ENCODE measurements at places on chromosomes 13 and 19.

DNA sequence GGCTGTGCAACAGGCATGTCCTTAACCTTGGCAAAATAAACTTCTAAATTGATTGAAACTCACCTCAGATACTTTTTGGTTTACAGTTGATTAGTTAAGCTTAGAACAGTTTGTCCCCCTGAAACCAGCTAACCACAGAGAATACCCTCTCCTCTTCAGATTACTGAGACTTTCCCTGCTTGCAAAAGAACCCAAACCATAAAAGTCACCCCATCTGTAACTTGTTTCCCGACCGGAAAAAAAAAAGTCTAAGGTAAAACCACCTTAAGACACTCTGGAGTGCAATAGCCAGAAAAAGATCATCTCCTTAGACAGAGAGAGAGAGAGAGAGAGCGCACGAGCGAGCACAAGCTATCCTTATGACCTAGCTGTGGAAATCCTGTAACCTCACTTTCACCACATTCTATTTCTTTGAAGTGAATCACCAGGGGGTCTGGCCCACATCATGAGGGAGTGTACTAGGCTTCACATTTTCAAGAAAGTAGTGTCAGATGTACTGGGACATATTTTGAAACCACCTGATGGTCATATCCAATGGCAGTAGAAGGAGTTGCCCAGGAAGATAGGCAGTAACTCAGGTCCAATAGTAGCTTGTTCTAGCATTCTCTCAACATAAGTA lies 11.1 kb upstream of the GTF2F2 start:
- no peak for DNase-seq

DNA sequence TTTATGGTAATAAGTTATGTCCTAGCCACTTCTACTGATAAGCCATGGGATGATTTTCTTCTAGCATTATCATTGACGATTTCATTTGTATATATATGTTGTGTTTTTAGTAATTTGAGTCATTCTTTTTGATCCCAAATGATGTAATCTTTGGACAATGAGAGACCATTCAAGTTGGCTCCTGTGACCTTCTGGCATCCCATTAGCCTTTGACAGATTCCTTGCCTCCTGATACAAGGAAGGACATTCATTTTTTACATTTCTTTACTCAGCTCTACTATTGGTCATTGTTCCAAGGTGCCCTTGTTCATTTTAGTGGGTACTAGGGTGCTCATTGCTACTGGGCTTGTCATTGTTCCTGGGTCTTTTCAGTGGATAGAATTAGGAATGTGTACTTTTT lies 35.3 kb upstream of the MYCBP2 start:
- DNase-seq: no peak

GRCh38 chr19:18287836-18288772 lies 6.7 kb upstream of the JUND start:
- DNase-seq: no peak

GRCh38 chr19:35882114-35882832 lies 13.9 kb downstream of the APLP1 start:
- peak; percentile 64 for DNase-seq

DNA sequence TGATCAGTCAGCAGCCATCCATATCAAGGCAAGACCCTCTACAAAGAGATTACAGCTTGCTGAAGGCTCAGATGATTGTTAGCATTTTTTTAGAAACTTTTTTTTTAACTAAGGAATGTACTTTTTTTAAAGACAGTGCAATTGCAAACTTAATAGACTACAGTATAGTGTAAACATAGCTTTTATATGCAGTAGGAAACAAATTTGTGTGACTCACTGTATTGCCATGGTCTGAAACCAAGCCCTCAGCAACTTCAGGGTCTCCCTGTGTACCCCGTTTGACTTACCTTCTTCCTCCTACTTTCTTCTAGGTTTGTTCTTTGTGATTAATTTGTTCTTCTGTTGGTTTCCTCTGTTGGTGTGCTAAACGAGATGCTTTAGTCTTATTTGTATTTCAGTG lies 93.0 kb upstream of the TEX29 start:
- DNase-seq: no peak

DNA sequence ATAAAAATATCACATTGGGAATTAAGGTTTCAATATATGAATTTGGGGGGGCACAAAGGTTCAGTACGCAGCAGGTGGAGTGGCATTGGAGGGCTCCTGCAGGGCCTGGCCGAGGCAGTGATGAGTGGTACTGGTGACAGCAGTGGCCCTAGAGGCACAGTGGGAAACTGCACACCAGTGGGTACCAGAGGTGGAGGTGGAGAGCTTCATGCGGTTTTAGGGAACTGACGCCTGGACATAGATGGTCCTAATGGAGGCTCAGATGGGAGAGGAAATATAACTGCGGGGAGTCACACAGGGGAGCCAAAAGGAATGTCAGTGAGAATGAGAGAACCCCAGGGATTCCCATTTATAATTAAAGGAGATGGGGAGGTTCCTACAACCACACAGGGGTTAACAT lies 156.2 kb downstream of the COG6 start:
- DNase-seq: no peak

DNA sequence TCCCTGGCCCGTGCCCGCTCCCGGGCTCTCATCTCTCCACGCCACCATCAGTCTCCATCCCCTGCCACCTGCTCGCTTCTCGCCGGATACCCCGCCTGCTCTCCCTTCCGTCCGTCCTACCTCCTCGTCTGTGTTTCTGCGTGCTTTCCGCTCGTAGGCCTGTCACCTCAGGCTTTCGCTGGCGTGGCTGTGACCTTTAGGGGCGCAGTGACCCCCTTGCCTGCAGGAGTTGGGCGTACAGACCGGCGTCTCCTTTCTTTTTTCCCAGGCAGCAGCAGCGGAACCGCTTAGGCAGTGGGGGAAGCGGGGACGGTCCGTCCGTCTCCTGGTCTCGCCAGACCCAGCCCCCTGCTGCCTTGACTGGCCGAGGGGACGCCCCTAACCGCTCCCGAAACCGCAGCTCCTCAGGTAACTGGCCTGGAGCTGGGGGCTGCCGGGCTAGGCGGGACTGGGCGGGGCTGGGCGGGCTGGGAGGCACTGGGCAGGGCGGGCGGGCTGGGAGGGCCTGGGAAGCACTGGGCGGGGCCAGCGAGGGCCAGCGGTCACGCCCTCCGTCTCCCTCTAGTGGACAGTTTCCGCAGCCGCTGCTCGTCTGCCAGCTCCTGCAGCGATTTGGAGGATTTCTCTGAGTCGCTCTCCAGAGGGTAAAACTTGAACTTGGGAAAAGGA lies 6.3 kb downstream of the PGLYRP1 start:
- DNase-seq: peak; percentile 59

- DNase-seq: no peak
These were observed 27.8 kb downstream of the PIN1 start for GRCh38 chr19:9862938-9863337.

- no peak for DNase-seq
These were observed at the start of gene S1PR5 for GRCh38 chr19:10517361-10517759. TSS of gene S1PR5 (minus strand) at chr19:10517447. CDS start at chr19:10515011, 2,436 bp downstream.

- DNase-seq: no peak
These were observed 9.1 kb upstream of the ERVK3-1 start for GRCh38 chr19:58296104-58296503.

- no peak for DNase-seq
These were observed 75.3 kb downstream of the TEX29 start for GRCh38 chr13:111395511-111396393.
